Activated T-helper 17 cell treated with anti-CD3 and anti-CD28 coated beads, Interleukin-2, amount 50 U/mL, for 72 hours (primary cell): ENCODE measurements at places on chromosomes 4 and X. TPM values are rescaled to one million over a fixed set of nuclear protein-coding genes. Genes with fewer than 3 reads are reported as not detected.

Gene PHEX
- total RNA-seq, result 1.9 TPM

Gene RLIM
- total RNA-seq, result 25.5 TPM

Gene ANTXR2
- 27.4 TPM for total RNA-seq

Gene ZNF330
- 43.7 TPM for total RNA-seq

Gene CENPVL2
- not detected for total RNA-seq

Gene MAPK10
- total RNA-seq, result 0.95 TPM

Gene UFSP2
- total RNA-seq, result 23.5 TPM

Gene CXCL6
- not detected for total RNA-seq

Gene GRID2
- not detected for total RNA-seq

Gene AFM
- not detected for total RNA-seq

Gene VSIG1
- total RNA-seq, result 1.4 TPM

Gene PAGE3
- total RNA-seq, result not detected

Gene SLC7A11
- 1.1 TPM for total RNA-seq

Gene PGK1
- 1,720 TPM for total RNA-seq
